ENCODE measurements at places on chromosomes 11 and 22. TPM values are rescaled to one million over a fixed set of nuclear protein-coding genes. Genes with fewer than 3 reads are reported as not detected.

Gene CPT1B
- not detected for polyA plus RNA-seq

Gene SHANK2
- polyA plus RNA-seq, result not detected

Gene OPCML
- polyA plus RNA-seq, result not detected

Gene SLC22A8
- polyA plus RNA-seq, result not detected

Gene OR52N4
- polyA plus RNA-seq, result not detected

Gene CLP1
- 16.4 TPM for polyA plus RNA-seq

DNA sequence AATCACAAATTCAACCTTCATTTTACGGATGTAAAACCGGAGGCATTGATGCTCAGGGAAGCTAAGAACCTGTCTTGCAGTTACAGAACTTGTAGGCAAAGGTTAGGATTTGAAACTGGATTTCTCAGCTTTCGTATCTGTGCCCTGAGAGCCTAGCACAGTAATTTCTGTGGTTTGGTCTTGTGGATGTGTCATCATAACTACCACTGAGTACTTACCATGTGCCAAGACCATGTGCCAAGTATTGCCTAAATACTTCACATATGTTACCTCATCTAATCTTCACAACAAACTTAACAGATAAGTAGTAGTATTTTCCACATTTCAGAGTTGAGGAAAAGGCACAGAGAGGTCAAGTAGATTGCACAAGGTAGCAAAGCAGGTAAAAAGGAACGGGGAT is 140.7 kb downstream of the NXPE2 start:
- H3K4me1 ChIP-seq, result no peaks in the 10 kb centered on the region
- H3K4me3 ChIP-seq, result no peak overlapping the region
- H3K36me3 ChIP-seq, result no peaks in the 10 kb centered on the region
- no peaks in the 10 kb centered on the region for H3K27me3 ChIP-seq
- no peak overlapping the region for H3K27ac ChIP-seq

DNA sequence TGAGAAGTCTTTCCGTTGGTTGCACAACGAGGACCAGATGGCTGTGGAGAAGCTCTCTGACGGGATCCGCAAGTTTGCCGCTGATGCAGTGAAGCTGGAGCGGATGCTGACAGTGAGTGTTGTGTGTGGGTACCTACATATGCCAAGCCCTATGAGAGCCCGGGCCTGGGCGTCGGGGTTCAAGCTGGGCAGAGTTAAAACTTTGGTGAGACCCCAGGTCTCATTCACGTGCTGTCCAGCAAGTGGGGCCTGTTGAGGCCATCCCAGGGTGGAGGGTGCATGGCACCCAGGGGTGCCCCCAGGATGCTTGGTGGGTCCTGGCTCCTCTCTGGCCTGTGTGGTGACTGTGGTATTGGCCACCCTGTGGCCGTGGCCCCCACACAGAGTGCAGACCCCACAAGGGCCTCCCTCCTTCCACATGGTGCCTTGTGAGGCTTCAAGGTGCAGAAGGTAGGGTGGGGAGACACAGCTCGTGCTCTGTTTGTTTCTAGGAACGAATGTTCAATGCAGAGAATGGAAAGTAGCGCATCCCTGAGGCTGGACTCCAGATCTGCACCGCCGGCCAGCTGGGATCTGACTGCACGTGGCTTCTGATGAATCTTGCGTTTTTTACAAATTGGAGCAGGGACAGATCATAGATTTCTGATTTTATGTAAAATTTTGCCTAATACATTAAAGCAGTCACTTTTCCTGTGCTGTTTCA is 12.8 kb downstream of the GATD1 start:
- no peak for DNase-seq
- H3K36me3 ChIP-seq, result no peaks in the 10 kb centered on the region
- H3K4me3 ChIP-seq, result no peak overlapping the region
- no peaks in the 10 kb centered on the region for H3K4me1 ChIP-seq

DNA sequence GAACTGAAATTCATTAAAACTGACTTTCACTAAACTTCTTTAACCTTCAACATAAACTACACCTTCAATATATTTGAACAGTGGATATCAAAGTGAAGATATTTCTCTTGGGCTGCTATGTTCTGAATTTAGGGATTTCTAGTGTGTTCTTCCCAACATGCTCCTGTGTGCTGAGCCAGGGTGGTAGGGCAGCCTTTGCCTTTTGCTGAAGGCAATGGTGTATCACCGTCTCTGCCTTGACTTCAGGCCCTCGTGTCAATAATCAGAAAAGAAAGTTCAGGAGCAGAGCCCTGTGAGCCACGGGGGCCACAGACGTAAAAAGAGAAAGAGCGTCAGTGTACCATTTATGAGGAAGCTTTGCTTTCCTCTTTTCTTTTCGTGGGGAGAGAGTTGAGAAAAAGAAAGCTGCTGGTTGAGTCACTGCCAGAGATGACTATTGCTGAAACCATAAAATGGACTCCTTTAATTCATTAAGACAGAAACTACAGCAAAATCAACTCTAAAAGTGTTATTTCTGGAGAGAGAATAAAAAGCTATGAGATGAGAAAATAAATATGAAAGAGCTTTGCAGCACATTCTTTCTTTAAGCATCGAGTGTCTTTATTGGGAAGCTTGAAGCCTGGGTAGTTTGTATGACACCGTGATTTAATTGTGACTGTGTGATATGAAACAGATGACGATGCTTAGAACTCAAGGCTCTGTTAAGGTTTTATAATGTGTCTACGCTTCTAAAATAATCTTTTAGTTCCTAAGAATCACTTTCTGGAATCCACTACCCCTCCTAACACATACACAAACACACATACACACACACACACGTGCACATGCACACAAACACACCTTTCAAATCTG is 271.8 kb upstream of the MTNR1B start:
- H3K36me3 ChIP-seq, result no peaks in the 10 kb centered on the region

DNA sequence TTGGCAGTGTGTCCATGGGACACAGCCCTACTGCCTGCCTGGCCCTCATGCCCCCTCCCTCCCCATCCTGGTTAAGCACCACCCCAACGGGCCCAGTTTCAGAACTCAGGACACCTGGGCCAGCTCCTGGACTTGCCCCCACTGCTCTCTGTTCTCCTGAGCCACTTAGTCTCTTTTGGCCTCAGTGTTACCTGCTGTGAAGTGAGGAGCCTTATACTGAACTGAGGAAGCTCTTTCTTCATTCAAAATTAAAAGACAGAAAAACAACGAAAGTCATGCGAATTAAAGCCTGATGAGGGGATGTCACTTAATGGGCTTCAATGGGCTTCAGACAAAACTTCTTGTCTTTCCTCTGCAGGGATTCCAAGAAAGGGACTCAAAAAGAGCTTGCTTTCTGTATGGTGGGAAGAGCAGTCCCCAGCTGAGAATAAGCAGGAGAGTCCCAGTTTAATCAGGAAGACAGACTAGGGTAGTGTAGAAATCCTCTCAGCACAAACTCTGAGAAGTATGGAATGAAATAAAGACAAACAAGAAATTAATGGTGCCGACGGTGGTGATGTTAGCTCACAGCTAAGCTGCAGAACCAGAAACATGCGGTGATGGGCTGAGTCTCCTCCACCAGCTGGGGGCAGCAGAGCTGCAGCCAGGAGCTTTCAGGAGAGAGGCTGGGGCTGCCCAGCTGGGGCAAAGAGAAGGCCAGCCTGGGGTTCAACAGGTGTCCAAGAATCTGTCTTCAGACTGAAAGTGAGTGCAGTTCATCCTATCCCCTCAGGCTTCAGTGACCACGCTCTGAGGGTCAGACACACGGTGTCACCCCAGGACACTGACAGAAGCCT is 101.0 kb downstream of the GGTLC2 start:
- no peak overlapping the region for H3K27ac ChIP-seq
- peak overlapping the region; percentile 60 for H3K4me3 ChIP-seq
- peaks cover 33% of the 10 kb centered on the region for H3K4me1 ChIP-seq
- H3K27me3 ChIP-seq, result peaks cover 8% of the 10 kb centered on the region
- peak; percentile 44 for DNase-seq

GRCh38 chr11:85725510-85726258 is 39.7 kb upstream of the CCDC89 start:
- no peaks in the 10 kb centered on the region for H3K4me1 ChIP-seq
- no peaks in the 10 kb centered on the region for H3K36me3 ChIP-seq
- DNase-seq, result no peak
- peaks cover 10% of the 10 kb centered on the region for H3K27me3 ChIP-seq
- H3K27ac ChIP-seq, result no peak overlapping the region
- no peak overlapping the region for H3K4me3 ChIP-seq

GRCh38 chr22:31394326-31394725 is 5.1 kb upstream of the DRG1 start:
- H3K27me3 ChIP-seq, result peaks cover 5% of the 10 kb centered on the region
- no peak overlapping the region for H3K4me3 ChIP-seq
- H3K36me3 ChIP-seq, result peaks cover 7% of the 10 kb centered on the region
- H3K27ac ChIP-seq, result no peak overlapping the region
- peaks cover 5% of the 10 kb centered on the region for H3K4me1 ChIP-seq

GRCh38 chr11:47326198-47326597 is 26.3 kb downstream of the MYBPC3 start:
- no peaks in the 10 kb centered on the region for H3K4me1 ChIP-seq
- DNase-seq, result no peak
- H3K4me3 ChIP-seq, result no peak overlapping the region
- peaks cover 34% of the 10 kb centered on the region for H3K36me3 ChIP-seq
- no peaks in the 10 kb centered on the region for H3K27me3 ChIP-seq

DNA sequence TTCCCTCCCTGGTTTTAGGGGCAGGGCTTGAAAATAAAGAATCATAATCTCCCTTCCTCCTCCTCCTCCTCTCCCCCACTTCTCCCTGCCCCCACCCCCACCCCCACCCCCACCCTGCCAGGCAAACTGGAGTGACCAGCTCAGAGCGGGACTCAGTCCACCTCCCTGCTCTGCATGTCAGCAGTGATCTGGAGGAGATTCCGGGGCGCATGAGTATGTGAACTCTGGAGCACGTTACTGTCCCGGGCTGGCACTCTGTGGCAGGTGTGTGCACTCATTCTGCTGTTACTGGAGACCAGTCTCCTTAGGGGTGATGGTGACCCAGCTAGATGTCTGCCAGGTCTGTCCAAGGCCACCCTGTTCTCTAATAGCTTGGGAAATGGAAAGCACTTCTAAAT is 33.9 kb downstream of the MARK2 start:
- peak overlapping the region; percentile 47 for H3K27ac ChIP-seq
- no peak overlapping the region for H3K4me3 ChIP-seq
- H3K27me3 ChIP-seq, result no peaks in the 10 kb centered on the region
- H3K4me1 ChIP-seq, result peaks cover 54% of the 10 kb centered on the region
- no peak for DNase-seq
- H3K36me3 ChIP-seq, result peaks cover 6% of the 10 kb centered on the region

GRCh38 chr11:73414977-73415651 is 38.9 kb downstream of the RELT start:
- no peak overlapping the region for H3K4me3 ChIP-seq
- H3K27me3 ChIP-seq, result no peaks in the 10 kb centered on the region
- no peak for DNase-seq
- peaks cover 7% of the 10 kb centered on the region for H3K4me1 ChIP-seq

DNA sequence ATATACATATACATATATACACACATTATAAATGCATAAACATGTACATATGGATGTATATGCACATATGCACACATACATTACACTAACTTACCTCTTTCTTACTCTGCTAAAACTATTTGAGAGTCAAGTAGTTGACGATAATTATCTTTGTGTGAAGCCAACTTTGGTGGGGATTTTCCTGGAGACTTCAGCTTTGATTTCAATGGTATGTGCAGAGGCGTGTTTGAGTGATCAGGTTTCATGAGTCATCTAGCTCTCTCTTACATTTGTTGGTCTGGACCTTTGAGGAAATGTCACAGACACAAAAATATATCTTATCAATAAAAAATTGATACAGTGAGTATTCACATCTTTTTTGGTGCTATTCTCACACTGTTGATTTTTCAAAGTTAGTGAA is 769.1 kb upstream of the LUZP2 start:
- H3K36me3 ChIP-seq, result no peaks in the 10 kb centered on the region
- H3K4me3 ChIP-seq, result no peak overlapping the region
- H3K27ac ChIP-seq, result no peak overlapping the region
- no peaks in the 10 kb centered on the region for H3K4me1 ChIP-seq
- H3K27me3 ChIP-seq, result no peaks in the 10 kb centered on the region

DNA sequence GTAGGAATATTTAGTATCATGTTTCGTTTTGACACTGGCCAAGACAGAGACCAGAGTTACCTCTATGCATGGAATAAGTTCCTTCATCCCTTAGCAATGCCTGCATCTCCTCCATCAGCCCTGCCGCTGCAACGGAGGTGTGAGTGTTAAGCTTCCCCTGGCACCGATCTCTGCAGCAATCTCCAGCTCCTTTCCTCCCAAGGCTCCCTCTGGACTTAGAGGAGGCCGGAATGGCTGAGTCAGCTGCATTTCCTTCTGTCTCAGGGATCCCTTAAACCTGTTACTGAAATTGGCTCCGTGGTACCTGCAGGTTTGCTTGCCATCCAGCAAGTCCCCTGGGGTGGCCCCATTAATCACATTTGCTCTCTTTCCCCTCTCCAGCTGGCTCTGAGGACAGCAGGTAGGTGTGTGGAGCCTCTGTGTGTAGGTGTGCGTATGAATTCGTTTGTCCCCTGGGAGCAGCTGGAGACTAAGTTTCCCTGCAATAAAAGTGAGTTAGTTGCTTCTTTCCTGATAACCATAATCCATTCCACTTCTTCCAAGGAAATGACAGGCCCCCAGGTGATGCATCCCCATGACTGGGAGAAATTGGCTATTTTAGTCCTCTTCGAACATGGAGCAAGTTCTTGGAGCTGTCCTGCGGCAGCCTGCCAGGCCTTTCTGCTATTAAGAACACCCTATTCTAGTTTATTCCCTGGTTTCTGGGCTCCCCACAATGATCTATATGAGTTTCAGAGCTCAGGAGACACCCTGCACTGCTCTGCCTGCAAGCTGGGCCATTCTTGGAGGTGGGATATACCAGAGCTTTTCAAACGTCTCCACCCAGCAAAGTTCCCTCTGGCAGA is 457.2 kb upstream of the CADM1 start:
- no peaks in the 10 kb centered on the region for H3K36me3 ChIP-seq
- H3K27ac ChIP-seq, result no peak overlapping the region
- peaks cover 16% of the 10 kb centered on the region for H3K27me3 ChIP-seq
- no peaks in the 10 kb centered on the region for H3K4me1 ChIP-seq

DNA sequence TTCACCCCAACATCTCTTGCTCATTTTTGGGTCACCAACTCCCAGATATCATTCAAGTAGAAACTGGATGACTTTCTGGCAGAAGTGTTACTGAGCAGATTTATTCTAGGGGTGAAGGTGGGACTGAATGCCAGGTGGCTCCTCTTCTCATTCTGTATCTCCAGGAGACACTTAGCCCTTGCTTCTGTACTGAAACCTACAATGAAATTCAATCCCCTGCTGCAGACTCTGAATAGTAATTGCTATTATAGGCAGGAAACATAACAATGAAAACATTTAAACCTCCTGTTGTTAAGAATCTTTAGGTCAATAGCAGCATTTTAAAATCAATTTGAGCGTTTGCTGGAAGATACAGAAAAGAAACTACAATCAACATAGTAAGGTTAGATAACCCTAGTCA is 879.4 kb upstream of the TENM4 start:
- no peak for DNase-seq
- H3K27ac ChIP-seq, result no peak overlapping the region
- no peaks in the 10 kb centered on the region for H3K27me3 ChIP-seq
- no peaks in the 10 kb centered on the region for H3K36me3 ChIP-seq
- no peak overlapping the region for H3K4me3 ChIP-seq
- no peaks in the 10 kb centered on the region for H3K4me1 ChIP-seq

GRCh38 chr11:1305063-1305495 is 4.4 kb downstream of the TOLLIP start:
- H3K36me3 ChIP-seq, result no peaks in the 10 kb centered on the region
- no peak overlapping the region for H3K4me3 ChIP-seq
- peaks cover 74% of the 10 kb centered on the region for H3K4me1 ChIP-seq
- no peak overlapping the region for H3K27ac ChIP-seq
- no peaks in the 10 kb centered on the region for H3K27me3 ChIP-seq
